Sigmoid colon (tissue), 7 donors: ENCODE measurements at places on chromosomes 7 and 10. TPM values are rescaled to one million over a fixed set of nuclear protein-coding genes. Genes with fewer than 3 reads are reported as not detected.

Gene CNPY1
- polyA plus RNA-seq, result not detected

Gene ARPC1B
- 313 TPM for polyA plus RNA-seq

Gene OR2A5
- not detected for polyA plus RNA-seq

Gene HMX3
- 0.52 TPM for polyA plus RNA-seq

Gene PITX3
- polyA plus RNA-seq, result not detected

Gene SUV39H2
- polyA plus RNA-seq, result 4.2 TPM

Gene AVPI1
- 22.6 TPM for polyA plus RNA-seq

Gene KRIT1
- polyA plus RNA-seq, result 13.9 TPM

Gene ITPRID1
- polyA plus RNA-seq, result not detected

Gene GJD4
- not detected for polyA plus RNA-seq

Gene GALNT17
- polyA plus RNA-seq, result 3.1 TPM

Gene NEUROG3
- polyA plus RNA-seq, result 1.3 TPM

Gene KIAA1549
- 0.90 TPM for polyA plus RNA-seq

Gene TMEM184A
- 60.3 TPM for polyA plus RNA-seq

GRCh38 chr7:32030904-32031692 is 39.1 kb downstream of the PDE1C start:
- DNase-seq, result no peak

DNA sequence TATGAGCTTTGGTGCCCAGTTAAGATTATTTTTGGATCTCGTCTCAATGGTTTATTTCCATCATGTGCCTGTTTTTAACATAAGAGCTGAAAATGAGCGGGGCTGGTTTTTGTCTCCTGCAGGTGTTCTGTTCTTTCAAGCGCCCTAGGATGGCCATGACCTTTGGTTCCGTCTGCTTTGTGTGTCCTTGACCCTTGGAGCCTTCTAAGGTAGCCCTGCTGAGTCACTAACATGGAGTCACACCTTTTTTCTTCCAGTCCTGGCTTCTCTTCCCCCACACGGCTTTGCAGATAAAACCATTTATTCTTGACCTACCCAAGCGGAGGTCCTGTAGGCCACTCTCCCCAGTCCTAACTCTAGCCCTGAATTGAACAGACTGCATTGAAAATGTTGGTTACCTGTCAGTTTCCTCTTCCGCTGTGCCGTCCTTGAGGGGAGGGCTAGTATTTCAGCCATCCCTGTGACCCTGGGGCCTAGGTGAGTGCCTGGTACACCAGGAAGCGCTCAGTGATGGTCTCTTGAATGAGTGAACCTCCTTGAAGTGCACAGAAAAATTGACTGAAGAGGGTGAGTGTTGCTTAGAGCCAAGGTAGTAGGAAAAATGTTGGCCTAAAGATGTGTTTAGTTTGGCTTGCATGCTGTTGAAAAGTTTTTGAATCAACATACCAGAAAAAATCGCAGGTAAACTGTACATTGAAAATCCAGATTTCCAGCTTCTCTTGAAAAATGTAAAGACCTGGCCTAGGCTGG is 48.0 kb downstream of the CAMK1D start:
- no peak for DNase-seq

DNA sequence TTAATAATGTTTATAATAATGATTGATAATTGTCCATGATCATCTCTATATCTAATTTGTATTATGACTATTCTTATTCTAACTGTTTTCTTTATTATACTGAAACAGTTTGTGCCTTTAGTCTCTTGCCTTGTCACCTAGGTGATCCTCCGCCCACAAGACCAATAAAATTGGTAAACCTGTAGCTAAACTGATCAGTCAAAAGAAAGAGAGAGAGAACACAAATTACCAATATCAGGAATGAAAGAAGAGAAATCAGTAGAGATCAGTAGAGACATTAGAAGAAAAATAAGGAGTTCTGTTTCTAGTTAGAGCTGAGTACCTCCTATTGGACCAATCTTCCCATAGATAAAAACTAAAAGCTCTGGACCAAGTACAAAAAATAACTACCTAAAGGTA is 6.1 kb upstream of the COA1 start:
- DNase-seq, result no peak

GRCh38 chr10:25912866-25913265 is 21.2 kb upstream of the MYO3A start:
- no peak for DNase-seq

GRCh38 chr10:133158756-133159610 is 1.0 kb upstream of the KNDC1 start:
- peak; percentile 56 for DNase-seq

DNA sequence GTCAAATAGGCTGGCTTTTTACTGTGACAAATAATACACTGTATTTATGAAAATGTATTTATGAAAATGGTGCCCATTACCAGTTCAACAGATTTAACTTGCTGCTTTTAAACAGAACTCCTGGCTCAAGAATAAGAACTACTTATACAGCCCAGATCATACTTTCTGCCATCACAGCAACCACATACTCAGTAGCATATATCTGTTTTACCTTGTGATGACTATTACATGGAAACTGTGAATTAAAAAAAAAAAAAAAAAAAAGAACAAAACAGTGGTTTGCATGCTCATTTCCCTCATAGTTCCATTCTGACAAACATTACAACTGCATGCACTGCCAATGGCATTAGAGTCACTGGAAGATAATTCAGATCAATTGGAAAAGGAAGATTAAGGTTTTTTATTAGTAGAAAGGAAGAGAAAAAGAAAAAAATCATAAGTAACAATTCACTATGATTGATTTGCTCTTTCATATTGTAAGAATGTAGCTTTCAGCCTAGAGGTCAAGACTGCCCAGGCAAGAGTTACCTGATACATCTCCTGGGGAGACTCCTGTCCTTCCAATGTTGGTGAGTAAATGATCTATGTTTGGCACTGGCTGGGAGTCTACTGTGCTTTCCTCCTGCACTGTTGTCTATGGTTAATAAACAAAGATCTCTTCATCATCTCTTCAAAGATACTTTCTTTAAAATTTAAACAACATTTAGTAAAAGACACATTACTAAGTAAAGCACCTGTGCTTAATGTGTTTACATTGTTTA is 132.8 kb downstream of the ARHGAP21 start:
- DNase-seq, result no peak

DNA sequence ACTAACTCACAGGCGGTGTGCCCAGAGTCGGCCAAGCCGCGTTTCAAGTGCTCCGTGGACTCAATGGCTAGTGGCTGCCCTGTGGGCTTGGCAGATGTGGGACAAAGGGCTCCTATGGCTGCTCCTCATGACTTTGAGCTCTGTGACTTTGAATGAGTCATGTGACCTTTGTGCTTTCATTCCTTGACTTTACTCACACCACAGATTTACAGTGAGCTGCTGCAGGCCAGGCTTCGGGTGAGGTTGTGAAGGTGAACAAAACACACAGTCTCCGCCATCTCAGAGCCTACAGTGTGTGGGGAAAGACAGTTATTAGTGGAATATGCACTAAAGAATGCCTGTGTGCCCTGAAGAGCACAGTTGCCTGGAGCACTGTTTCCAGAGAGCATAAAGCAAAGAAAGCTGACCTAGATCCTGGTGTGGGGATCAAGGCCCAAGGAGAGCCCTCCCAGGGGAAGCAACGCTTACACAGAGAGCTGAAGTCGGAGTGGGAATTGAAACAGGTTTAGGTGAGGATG is 29.7 kb upstream of the PLEKHA1 start:
- DNase-seq, result no peak

- DNase-seq, result no peak
Observed at GRCh38 chr7:47046949-47047348, 535.0 kb downstream of the TNS3 start.

GRCh38 chr10:69988094-69988493 is 64.6 kb upstream of the MACROH2A2 start:
- DNase-seq, result no peak

- DNase-seq, result no peak
Observed at GRCh38 chr7:12090757-12091221, 120.3 kb upstream of the TMEM106B start.

GRCh38 chr7:117401293-117402002 is 25.8 kb downstream of the ASZ1 start:
- no peak for DNase-seq

- DNase-seq, result no peak
Observed at GRCh38 chr7:1977059-1977875, 255.5 kb downstream of the MAD1L1 start.

GRCh38 chr10:93458821-93459257 is 23.3 kb downstream of the MYOF start:
- DNase-seq, result peak; percentile 95

DNA sequence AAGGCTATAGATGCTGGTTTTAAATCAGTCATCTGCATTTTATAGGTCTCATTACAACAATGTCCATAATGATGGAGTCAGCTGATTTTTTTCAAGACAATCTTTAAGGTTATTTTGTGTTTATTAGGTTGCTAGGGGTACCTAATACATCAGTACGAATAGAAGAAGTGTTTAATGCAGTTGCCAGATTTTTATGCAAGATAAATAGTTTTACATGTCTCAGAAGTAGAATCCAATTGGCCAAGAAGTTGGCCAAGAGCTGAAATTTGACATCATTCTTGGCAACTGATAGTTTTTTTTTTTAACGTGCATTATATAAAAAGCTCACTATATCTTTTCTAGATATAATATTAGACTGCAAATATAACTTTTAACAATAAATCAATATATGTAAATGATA is 208.5 kb downstream of the TRIL start:
- DNase-seq, result no peak

- DNase-seq, result no peak
Observed at GRCh38 chr7:121079425-121080169, 91.1 kb downstream of the CPED1 start.

DNA sequence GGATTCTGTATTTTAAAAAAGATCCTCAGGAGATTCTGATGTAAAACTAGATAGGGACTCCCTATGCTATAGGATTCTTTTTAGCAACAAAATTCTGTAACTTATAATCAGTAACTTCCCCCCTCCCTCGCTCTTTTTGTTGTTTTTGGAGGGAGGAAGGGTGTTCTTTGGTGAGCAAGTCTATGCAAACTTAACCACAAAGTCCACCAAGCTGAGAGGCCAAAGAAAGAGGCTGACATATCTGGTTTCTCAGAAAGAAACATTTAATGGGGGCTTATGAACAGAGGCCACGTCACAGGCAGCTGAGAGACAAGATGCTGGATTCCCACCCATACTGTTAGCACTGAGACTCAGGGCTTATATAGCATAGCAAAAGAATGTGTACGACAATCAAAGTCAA is 14.3 kb upstream of the ABCB5 start:
- no peak for DNase-seq

- DNase-seq, result no peak
Observed at GRCh38 chr10:62437696-62438095, 63.5 kb downstream of the ZNF365 start.

GRCh38 chr10:119120413-119120867 is 16.5 kb downstream of the DENND10 start:
- peak; percentile 9 for DNase-seq

GRCh38 chr7:44768628-44769371 is 20.2 kb downstream of the ZMIZ2 start:
- no peak for DNase-seq

GRCh38 chr7:40870108-40870507 is 735.3 kb downstream of the SUGCT start:
- no peak for DNase-seq

- DNase-seq, result no peak
Observed at GRCh38 chr7:73983437-73984164, 44.4 kb upstream of the ELN start.

GRCh38 chr10:132677473-132678227 is 108.3 kb downstream of the NKX6-2 start:
- DNase-seq, result peak; percentile 56

- no peak for DNase-seq
Observed at GRCh38 chr10:69781576-69781975, 20.1 kb upstream of the COL13A1 start.

GRCh38 chr7:135499818-135500217 is 10.1 kb downstream of the CNOT4 start:
- no peak for DNase-seq

- DNase-seq, result peak; percentile 90
Observed at GRCh38 chr7:116271963-116272886, 61.9 kb downstream of the TES start.

GRCh38 chr7:1278543-1278942 is 45.9 kb downstream of the UNCX start:
- no peak for DNase-seq

- DNase-seq, result peak; percentile 90
Observed at GRCh38 chr7:37248396-37248861, 200.2 kb downstream of the ELMO1 start.

DNA sequence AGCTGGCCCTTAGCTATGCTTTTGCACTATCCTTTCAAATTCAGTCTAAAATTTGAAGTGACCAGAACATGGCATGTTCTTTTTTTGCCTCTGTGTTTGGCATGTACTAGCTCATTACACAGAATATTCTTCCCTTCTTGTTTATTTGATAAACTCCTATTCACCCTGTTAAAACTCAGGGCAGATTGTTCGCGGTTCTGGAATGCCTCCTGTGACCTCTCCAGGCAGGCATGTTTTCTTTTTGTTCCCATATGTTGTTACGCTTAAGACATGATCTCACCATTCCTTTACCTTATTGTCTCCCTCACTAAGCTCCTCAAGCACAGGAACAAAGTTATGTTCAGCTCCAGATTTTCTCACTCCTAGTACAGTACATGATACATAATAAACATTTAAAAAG is 181.7 kb downstream of the CCSER2 start:
- no peak for DNase-seq
